ENCODE measurements at places on chromosomes 12 and 14.

DNA sequence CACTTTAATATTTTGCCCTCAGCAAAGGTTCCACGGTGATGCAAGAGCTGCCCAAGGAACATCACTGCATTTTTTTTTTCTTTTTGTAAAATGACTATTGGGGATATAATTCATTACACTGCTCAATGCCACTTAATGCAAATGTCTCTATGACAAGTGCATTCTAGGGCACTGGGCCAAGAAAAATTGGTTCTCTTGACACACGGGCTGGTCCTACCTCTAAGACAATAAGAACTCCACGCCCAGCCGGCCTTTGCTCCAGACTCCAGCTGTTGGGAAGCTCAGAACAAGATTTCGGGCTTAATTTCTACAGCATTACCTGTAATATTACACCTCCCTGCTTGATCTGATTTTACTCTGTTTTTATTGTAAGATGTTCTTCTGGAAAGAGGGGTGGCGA, 48.8 kb upstream of the VRK1 start:
- DNase-seq, result no peak

- DNase-seq, result no peak
Measured at GRCh38 chr14:101120641-101121507, 217.4 kb upstream of the RTL1 start.

GRCh38 chr14:44379292-44379977, 127.6 kb downstream of the FSCB start:
- DNase-seq, result no peak

- DNase-seq, result no peak
Measured at GRCh38 chr12:15546102-15546701, 223.9 kb downstream of the PTPRO start.

GRCh38 chr12:98821232-98821631, 176.1 kb downstream of the APAF1 start:
- DNase-seq, result no peak

DNA sequence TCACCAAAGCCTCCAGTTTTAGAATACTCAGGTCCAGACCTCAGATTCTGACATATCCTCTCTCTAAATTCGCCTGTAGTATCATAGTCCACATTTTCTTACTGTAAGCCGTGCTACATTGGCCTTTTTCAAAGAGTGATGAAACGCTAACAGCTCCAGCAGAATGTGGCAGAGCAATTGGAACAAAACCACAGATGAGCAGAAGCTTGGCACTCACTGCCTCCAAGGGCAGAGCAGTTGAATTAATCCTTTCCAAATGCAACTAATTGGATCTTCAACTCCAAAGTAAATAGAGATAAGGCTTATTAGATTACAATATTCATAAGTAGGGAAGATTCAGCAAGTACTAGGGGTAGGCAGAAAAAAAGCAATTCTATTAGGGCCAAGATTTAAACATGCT, 128.3 kb downstream of the SLC35F4 start:
- DNase-seq, result no peak

DNA sequence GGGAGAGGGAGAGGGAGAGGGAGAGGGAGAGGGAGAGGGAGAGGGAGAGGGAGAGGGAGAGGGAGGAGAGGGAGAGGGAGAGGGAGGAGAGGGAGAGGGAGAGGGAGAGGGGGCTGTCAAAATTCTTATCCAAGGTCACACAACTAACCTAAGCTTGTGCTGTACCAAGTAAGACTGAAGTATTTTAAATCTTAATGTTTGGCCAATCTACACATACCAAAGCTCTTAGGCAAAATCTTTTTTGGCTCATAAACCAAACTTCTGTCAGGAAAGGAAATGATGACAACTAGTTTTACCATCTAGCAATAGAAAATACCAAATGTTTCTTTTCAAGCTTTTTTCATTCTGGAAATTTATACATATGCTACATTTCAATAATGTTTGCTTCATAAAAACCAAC, 33.8 kb downstream of the CCDC38 start:
- DNase-seq, result no peak

GRCh38 chr12:45217846-45218245, 2.0 kb downstream of the ANO6 start:
- no peak for DNase-seq

GRCh38 chr12:108911915-108912314, 32.0 kb downstream of the DAO start:
- DNase-seq, result no peak

DNA sequence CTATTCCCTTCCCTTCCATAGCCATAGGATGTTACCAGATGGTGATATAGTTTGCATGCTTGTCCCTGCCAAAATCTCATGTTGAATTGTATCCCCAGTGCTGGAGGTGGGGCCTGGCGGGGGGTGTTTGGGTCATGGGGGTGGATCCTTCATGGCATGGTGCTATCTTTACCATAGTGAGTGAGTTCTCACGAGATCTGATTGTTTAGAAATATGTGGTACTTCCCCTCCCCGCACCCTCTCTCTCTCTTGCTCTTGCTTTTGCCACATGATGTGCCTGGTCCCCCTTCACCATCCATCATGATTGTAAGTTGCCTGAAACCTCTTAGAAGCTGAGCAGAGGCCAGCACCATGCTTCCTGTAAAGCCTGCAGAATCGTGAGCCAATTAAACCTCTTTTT, 181.3 kb downstream of the CAND1 start:
- no peak for DNase-seq

DNA sequence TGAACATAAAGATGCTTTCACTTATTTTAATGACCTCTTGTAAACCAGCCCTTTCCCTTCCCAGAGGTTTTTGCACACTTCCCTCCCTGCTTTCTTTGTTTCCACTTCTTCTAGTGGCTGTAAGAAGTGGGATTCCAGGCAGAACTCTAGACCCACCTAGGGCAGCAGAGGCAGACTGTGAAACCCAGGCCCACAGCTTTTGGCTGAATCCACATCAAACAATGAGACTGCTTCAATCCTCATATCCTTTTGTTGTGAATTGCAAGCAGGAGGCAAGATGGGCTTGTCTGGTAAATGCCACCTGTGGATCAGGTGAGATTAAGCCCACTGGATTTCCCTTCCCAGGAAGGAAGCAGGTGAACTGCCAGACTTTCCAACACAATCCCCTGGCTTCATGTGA, 12.8 kb downstream of the CCDC177 start:
- no peak for DNase-seq

- no peak for DNase-seq
Measured at GRCh38 chr14:55122440-55122986, 6.5 kb upstream of the LGALS3 start.

- peak; percentile 15 for DNase-seq
Measured at GRCh38 chr14:100025111-100025510, 40.1 kb upstream of the EVL start.

DNA sequence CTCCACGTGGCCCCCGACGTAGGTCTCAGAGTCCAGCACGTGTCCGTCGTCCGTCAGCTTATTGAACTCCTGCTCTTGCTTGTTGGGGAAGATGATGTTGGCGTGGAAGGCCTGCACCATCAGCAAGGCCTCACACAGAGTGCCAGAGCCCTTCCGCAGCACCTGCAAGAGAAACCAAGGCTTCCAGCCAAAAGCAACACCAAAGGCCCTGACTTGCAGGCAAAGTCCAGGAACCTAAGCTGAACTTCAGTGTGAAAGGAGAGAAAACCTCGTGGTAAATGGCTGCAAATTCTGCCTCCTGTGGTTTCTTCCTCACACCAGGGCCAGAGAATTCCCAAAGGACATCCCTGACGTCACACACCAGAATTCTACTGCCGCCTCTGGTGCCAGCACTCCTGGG, 14.5 kb downstream of the POLE start:
- DNase-seq, result no peak

DNA sequence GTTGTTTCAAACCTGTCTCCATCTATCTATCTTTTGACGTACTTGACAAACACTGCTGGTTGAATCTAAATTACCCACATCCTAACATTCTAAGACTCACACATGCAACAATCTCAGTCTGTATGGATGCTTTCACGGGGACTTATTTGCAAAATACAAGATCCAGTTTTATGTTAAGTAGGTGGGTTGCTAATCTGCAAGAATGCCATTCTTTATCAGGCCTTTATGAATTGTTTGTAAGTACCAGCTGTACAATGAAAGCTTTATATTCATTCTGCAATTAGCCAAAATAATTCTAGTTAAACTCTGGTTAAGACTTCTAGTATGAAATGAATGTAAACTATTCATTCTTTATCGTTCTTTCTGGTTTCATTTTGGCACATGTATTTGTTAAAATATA, 135.1 kb downstream of the NAV3 start:
- no peak for DNase-seq

DNA sequence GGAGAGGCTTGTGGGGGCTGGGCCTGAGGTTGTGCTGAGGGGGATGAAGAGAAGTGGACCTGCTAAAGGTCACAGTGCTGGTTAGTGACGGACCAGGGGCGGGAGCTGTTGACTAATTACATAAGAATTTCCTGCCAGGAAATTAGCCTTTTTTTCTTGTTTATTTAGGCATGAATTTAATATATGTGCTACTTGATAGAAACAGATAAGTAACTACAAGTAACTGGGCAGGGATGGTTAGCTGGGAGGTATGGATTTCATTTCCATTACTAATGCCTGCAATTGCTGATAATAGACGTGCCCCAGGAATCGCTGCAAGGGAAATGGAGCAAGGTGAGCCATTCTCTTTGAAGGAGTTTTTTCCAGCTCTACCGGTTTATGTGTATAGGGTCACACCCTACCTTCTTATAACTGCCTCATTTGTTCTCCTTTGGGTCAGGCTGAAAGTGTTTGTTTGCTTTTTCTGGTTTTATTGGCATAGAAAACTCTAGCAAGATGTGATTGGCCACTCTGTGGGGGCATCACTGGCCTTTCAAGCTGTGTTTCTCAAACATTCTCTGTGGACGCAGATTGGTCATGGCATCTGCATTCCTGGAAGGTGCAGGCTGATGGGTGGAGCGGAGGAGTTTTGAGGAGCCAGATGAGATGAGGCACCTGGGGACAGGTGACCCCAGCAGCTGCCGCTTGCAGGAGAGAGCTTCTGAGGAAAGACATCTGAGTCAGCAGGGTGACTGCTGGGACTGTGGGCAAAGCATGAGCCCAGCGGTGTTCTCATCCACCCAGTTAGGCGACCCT, 19.0 kb upstream of the GPRC5A start:
- no peak for DNase-seq

DNA sequence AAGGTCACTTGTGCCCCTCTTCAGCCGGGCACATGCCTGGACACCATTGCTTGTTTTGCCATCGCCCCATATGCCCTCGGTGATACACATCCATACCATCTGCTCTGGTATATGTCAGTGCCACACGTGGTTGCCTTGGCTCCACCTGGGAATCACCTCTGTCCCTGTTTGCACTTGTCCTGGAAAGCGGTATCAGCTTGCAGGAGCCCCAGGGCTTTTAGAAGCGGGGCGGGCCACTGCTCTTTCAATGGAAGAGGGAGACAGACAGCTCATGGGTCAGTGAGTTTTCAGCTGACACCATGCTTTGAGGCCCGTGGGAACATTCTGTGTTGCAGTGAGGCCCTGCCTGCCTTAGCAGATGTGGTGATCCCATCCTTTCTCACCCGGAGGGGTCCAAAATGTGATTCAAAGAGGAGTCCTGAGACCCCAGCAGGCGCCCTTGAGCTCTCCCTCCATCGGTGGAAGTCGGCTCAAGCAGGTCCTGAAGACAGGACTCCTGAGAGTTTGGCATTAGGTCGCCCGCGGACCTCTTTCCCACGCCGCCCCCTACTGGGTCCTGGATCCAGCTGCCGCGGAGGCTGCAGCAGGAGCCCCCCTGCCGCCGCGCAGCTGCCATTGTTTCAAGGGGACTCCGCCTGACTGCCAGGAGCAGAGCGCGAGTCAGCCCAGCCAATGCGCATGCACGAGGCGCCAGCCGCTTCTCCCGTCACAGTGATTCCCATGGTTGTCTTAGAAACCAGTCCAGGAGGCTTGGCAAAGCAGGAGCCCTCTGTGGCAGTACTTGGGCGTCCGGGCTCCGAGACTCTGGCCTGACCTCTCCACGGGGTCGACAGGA, 773.2 kb upstream of the ALG10B start:
- peak; percentile 3 for DNase-seq

- no peak for DNase-seq
Measured at GRCh38 chr12:96981911-96982310, 74.9 kb downstream of the NEDD1 start.

- DNase-seq, result no peak
Measured at GRCh38 chr12:63918800-63919300, 74.3 kb downstream of the SRGAP1 start.

Data from NCI-H1930 (cell line).